ENCODE measurements at places on chromosomes 2 and 18.
A peak's percentile ranks its signal among the peaks of the same experiment; 100 is the strongest.

DNA sequence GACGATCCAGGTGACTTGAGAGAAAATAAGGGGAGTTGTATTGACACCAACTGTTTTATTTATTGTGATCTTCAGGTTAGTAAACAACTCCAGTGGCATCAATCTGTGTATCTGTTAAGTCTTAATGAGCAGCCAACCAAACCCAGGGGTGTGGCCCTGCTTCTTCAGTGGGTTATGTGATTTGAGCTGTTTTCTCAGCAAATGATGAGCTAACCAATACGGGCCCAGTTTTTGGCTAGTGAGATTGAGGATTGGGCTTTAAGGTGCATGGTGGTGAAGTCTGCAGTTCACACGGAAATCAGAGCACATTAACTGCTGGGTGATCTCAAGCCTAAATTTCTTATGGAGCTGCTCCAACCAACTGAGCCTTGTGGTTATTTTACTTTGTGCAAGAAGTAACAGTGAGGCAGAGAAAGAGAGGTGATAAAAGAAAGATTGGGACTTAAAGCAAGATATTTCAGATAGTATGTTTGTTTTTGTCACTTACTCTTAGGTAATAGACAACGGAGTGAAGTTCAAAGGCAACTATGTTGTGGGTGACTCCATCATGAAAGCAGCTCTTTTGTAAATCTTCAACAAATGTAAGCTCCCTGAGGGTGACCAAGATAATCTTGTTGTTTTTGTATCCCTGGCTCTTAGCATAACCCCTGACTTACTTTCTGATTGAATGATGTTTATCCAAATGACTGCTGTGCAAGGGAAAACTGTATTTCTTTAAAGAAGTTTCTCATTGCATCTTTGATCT lies 2.4 kb downstream of the MTCL1 start:
- DNase-seq = peak; percentile 44

GRCh38 chr2:7913974-7914373 lies 767.9 kb upstream of the ID2 start:
- DNase-seq = no peak

DNA sequence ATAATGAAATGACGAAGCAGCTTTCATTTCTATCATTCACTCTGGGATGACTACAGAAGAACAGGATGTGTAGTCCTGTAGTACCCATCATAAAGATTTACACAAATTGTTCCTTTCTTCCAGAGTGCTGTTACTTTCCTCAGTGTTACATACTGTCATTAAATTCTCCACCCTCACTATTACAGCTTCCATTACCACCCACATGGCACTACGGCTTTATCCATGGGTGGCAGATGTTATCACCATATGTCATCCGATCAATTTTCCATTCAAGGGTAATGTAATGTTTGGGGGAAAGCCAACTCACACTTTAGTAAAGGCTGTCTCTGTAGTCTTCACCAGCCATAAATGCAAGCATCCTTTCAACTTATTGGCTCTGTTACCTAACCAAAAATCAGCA lies 7.1 kb upstream of the CSRNP3 start:
- peak; percentile 82 for DNase-seq

- DNase-seq = no peak
Measured at GRCh38 chr2:19009510-19009909, 348.9 kb downstream of the OSR1 start.

DNA sequence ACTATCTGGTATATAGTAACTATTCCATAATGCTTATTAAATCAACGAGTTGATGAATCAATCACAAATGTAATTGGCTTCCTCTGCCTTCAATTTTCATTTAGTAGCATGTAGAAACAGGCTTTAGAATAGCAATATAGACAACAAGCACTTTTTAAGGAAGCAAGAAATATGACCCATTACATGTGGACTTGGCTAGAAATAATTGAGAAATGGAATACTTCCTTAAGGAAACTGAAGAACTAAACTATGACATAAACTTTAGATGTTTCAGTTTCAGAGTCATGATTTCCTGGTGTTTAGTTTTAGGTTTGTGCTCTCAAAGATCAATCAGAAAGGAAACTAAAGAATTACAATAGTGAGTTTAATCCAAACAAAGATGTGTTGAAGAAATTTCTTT lies 443.8 kb downstream of the MBD2 start:
- no peak for DNase-seq

GRCh38 chr2:159902722-159903121 lies 104.7 kb upstream of the CD302 start:
- peak; percentile 87 for DNase-seq

DNA sequence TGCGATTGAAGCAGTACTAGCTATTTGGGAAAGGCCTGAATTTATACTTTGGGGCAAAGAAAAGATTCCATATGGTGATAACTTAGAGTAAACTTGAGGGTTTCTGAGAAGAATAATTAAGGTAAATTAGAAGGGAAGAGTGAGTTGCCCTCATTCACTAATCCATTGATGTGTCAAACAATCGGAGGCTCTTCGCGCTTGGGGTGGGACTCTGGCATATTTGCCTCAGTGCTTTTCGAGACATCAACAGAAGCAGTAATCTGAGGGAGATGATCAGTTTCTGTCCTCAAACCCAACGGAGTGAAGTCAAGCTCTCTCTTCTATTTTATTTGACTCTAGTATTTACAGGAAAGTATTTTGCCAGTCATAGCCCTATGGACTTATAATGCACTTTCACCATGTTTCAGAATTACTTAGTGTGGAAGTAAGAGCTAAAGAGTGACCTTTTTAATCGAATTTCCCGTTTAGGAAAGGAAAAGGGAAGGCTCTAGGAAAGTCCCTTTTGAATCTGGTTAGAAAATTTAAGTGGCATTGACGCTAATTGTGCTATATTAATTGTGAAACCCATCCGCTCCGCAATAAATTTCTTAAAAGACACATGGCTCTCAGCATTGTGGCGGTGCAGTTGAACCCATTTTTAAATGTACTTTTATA lies 1.3 kb downstream of the RAB10 start:
- DNase-seq = no peak

- no peak for DNase-seq
Measured at GRCh38 chr2:172249986-172250385, 147.3 kb upstream of the DLX2 start.

- DNase-seq = no peak
Measured at GRCh38 chr2:3443506-3444084, 64.1 kb downstream of the TRAPPC12 start.

- DNase-seq = no peak
Measured at GRCh38 chr2:77602771-77603170, 80.6 kb upstream of the LRRTM4 start.

DNA sequence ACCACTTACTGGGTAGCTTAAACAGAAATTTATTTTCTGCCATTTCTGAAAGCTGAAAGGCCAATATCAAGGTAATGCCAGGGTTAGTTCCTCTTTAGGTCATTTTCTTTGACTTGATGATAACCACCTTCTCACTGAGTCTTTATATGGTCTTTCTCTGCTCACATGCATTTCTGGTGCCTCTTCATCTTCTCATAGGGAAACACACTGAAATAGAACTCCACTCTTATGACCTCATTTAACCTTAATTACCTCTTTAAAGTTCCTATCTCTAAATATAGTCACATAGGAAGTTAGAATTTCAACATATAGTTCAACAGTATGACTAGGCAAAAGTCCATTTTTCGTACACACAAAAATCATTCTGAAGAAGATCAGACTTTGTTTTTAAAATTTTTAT lies 616.8 kb upstream of the VRK2 start:
- no peak for DNase-seq

DNA sequence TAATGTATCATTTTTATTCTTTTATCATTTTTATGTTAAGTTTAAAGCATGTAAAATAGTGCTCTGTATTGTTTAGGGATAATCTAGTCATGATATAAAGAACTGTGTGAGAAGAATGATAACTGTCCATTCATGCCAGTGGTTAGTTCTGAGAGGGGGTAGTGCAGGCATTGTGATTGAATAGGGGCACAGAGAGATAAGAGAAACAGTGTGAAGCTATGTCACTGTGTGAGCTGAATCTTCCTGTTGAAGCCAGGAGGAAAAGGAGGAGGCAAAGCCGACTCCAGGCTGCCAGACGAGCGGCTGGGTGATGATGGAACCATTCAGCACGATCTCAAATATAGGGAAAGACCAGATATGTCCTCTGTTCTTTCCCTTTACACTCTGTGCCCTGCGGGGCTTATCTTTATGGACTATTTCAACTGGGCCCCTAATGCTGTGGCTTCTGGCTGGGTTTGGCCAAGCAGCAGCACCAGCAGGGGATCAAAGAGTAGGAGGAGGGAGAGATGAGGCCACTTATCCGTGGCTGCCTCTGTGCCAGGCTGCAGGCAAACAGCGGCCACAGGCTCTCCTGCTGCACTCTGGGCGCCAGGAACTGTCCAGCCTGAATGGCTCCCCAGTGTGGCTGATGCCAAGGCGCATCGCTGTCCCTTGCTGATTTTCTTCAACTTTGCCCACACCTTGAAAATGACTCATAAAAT lies 128.0 kb downstream of the SPP2 start:
- DNase-seq = peak; percentile 50

DNA sequence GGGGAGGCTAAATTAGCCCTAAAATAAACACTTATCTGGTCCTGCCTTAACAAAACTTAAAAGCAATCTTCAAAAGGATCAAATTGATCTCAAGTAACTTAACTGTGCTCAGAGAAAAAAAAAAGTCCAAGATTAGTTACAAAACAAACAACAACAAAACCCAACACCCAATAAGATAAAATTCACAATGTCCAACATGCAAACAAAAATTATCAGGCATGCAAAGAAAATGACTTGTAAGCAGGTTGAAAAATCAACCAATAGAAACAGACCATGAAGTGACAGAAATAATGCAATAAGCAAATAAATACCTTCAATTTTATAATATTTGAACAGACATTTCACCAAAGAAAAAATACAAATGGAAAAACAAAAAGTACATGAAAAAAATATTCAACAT lies 4.0 kb upstream of the REEP1 start:
- DNase-seq = no peak

DNA sequence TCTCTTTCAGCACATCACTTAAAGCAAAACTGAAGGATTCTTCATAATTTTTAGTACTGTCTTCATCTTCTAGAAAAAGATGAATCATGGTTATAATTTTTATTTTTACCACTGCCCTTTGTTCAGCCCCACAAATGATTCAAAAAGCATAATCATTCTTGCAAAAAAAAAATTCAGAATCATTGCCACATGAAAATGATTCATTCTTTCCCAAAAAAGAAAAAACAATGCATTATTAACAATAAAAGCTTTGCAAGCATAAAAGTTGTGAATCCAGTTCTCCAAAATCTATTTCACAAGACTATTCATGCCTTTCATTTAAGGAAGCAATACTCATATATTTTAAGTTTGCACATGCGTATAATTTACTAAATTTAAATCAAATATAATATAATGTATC lies 204.8 kb downstream of the RBM43 start:
- no peak for DNase-seq

DNA sequence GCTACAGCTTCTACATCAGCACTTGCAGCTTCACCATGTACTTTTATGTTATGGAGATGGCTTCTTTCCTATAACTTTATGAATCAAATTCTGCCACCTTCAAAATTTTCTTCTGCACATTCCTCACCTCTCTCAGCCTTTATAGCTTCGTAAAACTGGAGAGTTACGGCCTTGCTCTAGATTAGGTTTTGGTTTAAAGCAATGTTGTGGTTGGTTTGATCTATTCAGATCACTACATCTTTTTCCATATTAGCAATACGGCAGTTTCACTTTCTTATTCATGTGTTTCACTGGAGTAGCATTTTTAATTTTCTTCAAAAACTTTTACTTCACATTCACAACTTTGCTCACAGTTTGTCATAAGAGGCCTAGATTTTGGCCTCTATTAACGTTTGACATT lies 242.9 kb upstream of the GYPC start:
- no peak for DNase-seq

GRCh38 chr2:25333981-25334380 lies 7.7 kb downstream of the DNMT3A start:
- DNase-seq = no peak

GRCh38 chr2:204110338-204110741 lies 173.8 kb downstream of the ICOS start:
- no peak for DNase-seq

DNA sequence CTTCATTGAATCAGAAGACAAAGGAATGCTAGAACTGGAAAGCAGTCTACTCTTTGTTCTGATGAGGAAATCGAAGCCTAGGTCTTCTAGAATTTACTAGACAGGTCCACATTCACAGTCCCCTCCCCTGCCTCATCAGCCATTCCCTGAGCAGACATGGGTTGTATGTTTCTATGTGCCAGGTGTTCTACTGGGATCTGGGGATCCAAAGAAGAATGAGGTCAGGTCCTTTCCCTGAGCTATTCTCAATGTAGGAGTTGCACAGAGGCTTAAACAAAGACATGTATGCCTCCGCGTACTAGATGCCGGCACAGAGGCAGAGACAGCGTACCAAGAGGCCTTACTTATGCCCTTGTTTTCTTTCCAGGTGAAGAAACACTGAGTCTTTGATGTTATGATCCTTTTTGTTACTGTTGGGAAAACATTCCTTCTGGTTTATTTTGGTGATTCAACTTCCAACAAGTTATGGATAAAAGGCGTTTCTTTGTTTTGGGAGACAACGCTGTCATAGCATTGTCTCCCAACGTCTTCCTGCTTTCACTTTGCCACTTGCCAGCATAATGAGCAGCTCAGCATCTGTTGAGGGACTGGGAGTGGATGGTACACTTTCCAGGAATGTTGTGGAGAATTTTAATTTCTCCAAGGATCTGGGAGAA lies 174.4 kb downstream of the ALPK2 start:
- DNase-seq = no peak

DNA sequence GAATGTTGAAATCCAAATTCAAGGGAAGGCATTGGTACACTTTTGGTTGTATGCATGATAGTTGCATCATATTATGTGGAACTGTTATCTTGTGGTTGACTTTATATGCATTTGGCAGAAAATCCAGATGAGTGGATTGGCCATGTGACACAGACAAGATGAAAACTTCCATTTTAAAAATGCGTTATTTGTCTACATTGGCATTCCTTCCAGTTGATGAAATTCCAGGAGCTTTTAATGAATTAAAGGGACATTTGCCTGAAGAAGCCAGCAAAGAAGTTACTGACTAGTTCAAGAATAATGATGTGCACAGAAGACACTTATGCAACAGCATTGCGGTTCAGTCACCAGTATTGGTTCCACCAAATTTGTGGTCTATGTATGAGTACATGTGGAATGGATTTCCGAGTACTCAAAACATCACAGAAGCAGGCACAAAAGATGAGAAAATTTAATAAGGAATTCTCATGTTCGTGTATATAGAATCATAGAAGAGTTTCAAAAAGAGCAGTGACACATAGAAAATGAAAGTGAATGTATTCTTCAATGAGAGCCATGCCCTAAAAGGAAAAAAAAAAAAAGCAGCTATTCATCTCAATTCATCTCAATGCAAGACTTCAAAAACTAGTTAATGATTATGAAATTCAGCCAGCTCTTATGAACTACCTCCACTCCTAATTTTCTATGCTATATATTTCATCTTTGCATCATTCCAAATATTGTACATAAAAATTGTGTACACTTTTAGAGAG lies 232.1 kb downstream of the RBM43 start:
- DNase-seq = no peak

DNA sequence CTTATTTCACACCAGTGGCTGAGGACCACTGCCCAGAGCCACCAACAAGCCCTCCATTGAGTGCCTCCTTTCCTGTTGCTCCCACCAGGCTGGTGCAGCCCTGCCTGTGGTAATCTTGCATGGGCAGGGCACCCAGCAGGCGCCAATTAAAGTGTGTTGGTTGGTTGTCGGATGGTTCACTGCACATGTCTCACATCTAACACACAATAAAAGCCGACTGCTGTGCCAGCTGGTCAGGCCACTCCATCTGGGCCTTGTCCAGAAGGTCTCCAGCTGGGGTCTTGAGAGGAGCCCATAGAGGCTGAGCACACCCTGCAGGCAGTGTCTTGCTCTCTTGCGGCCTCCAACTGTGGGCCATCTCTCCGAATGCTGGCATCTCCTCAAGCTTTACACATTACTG lies 494.8 kb upstream of the KLHL29 start:
- DNase-seq = peak; percentile 44

Data from NCI-H345 (cell line).